ENCODE measurements at places on chromosomes 12 and 14. TPM values are rescaled to one million over a fixed set of nuclear protein-coding genes. Genes with fewer than 3 reads are reported as not detected.

- H3K4me1 ChIP-seq: peaks cover 6% of the 10 kb centered on the region
- no peak overlapping the region for H3K27ac ChIP-seq
- H3K4me3 ChIP-seq: no peak overlapping the region
These were observed 46.1 kb upstream of the PTPRO start for GRCh38 chr12:15276088-15276698.

GRCh38 chr12:27561535-27562350 lies 37.7 kb downstream of the PPFIBP1 start:
- H3K27me3 ChIP-seq: no peaks in the 10 kb centered on the region
- H3K4me3 ChIP-seq: no peak overlapping the region
- peak overlapping the region; percentile 7 for H3K27ac ChIP-seq
- DNase-seq: no peak

GRCh38 chr12:22242726-22243125 lies 91.8 kb downstream of the ST8SIA1 start:
- peaks cover 33% of the 10 kb centered on the region for H3K4me1 ChIP-seq
- H3K36me3 ChIP-seq: peaks cover 40% of the 10 kb centered on the region
- DNase-seq: no peak
- H3K27ac ChIP-seq: no peak overlapping the region
- no peak overlapping the region for H3K4me3 ChIP-seq

GRCh38 chr12:46521145-46521544 lies 148.6 kb upstream of the SLC38A2 start:
- H3K27me3 ChIP-seq: no peaks in the 10 kb centered on the region
- H3K4me3 ChIP-seq: no peak overlapping the region
- no peak overlapping the region for H3K27ac ChIP-seq
- H3K36me3 ChIP-seq: no peaks in the 10 kb centered on the region
- H3K4me1 ChIP-seq: peaks cover 20% of the 10 kb centered on the region

DNA sequence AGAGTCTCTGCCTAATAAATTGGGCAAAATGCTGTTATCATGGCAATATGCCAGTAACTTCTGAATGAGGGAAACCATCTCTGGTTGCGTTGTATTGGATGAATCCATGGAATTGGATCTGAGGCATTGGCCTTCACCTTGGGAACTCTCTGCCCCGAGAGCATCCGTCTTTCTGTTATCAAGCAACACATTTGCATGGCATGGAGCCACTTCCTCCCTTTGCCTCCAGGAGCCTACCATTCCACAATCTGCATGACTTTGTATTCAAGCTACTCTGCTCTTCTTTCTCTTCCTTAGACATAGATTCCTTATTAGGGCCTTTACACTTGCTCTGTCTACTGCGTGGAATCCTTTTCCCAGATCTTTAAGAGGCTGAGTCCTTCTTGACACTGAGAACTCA lies 57.2 kb downstream of the RIC8B start:
- H3K27ac ChIP-seq: no peak overlapping the region
- no peak overlapping the region for H3K4me3 ChIP-seq
- no peak for DNase-seq
- no peaks in the 10 kb centered on the region for H3K27me3 ChIP-seq

DNA sequence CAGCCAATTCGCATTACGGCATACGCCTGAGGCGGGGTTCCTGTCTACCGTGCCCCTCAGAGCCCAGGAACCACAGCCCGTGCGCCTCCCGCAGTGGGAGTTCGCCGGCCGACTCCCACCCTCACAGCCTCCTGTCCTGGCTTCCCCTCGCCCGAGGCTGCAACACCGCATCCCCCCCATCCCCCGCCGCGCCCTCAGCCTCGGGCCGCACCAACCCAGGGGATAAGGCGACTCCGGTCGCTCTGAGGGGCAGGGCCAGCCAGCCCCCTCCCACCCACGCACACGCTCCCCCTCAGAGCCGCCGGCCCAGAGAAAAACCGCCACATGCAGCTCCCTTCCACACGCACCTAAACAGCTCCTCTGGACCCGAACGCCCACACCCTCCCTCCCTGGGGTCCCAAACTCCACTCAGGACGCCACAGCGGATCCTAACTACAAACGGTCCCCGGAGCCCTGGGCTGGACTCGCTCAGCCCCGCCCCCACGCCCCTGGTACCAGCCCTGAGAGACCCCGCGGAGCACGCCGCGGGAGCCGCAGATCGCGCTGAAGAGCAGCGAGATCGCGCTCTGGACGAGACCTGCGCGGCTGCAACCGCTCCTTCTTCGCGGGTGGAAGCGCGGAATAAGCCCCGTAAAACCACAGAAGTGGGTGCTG lies at the start of gene C14orf39:
TSS of gene C14orf39 (minus strand) at position 466 of the 654 bp plus-strand sequence. CDS start 985 bp downstream, outside the sequence.
- peaks cover 5% of the 10 kb centered on the region for H3K4me1 ChIP-seq
- H3K4me3 ChIP-seq: peak within 1 kb of the TSS; percentile 84
- H3K27ac ChIP-seq: peak within 1 kb of the TSS; percentile 78
- H3K36me3 ChIP-seq: peaks cover under 1% of the 10 kb centered on the region
- peaks cover 21% of the 10 kb centered on the region for H3K27me3 ChIP-seq
- DNase-seq: peak; percentile 45

GRCh38 chr14:24280797-24281460 lies 9.5 kb upstream of the RABGGTA start:
- no peaks in the 10 kb centered on the region for H3K27me3 ChIP-seq
- H3K36me3 ChIP-seq: no peaks in the 10 kb centered on the region
- no peak overlapping the region for H3K27ac ChIP-seq
- no peaks in the 10 kb centered on the region for H3K4me1 ChIP-seq
- DNase-seq: no peak
- no peak overlapping the region for H3K4me3 ChIP-seq

GRCh38 chr12:128619263-128619662 lies 204.5 kb downstream of the SLC15A4 start:
- H3K36me3 ChIP-seq: no peaks in the 10 kb centered on the region
- no peak overlapping the region for H3K27ac ChIP-seq
- no peak for DNase-seq

DNA sequence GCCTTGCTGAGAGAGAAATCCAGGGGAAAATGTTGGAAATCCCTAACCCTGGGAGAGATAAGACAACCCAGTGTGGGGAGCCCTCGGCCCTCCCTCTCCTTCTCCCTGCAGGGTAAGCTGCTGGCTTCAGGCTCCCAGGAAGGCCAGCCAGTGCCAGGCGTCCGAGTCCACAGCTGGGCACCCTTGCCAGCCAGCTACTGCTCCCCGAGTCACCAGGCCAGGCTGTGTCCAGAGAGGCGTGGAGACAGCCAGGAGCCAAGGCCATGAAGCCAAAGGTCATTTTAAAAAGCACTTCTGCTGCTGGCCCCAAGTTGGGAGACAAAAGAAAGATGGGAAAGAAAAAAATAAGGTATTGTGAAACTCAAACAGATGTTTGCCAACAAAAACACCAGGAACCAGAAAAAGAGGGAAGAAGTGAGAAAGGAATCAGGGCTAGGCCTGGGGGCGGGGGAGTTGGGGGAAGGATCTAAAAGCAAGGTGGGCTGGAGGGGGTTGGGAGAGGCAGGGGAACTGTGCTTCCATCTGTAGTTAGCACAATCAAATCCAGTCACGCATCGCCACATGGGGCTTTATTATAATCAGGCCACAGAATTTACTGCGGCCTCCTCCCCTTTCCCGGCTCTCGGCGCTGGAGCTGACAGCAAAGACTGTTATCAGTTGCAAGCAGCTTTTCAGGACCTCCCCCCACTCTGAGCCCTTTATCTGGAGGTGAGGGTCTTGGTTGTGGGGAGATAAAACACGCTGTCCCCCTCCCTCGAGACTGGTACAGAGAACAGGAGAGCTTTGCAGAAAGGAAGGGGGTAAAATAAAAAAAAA lies 33.5 kb downstream of the RBM19 start:
- H3K27ac ChIP-seq: peak overlapping the region; percentile 99
- no peaks in the 10 kb centered on the region for H3K27me3 ChIP-seq
- peaks cover 5% of the 10 kb centered on the region for H3K36me3 ChIP-seq
- peaks cover 22% of the 10 kb centered on the region for H3K4me1 ChIP-seq
- H3K4me3 ChIP-seq: no peak overlapping the region
- DNase-seq: peak; percentile 8

DNA sequence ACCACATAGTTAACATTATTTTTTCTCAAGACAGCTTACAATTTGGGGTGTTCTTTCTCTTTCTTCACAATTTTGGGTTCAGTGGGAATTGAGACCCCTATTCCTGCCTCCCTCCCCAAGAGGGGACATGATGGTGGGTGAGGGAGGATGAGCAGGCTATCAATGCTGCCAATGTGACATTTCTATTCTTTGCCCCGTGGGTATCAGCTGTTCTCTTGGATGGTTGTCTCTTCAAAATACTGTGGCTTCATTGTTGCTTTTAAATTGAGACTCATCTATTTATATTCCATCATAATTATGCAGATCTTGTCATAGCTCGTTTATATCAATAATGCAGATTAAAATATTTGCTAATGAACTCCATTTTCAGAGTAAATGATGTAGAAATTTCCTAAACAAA lies 56.5 kb upstream of the ANO4 start:
- H3K27ac ChIP-seq: no peak overlapping the region
- no peaks in the 10 kb centered on the region for H3K4me1 ChIP-seq
- peaks cover 19% of the 10 kb centered on the region for H3K27me3 ChIP-seq

GRCh38 chr14:56002342-56002741 lies 115.9 kb upstream of the PELI2 start:
- H3K36me3 ChIP-seq: peaks cover 4% of the 10 kb centered on the region
- H3K27me3 ChIP-seq: no peaks in the 10 kb centered on the region
- H3K4me1 ChIP-seq: peaks cover 30% of the 10 kb centered on the region
- no peak overlapping the region for H3K27ac ChIP-seq

- peaks cover 2% of the 10 kb centered on the region for H3K36me3 ChIP-seq
- DNase-seq: no peak
- H3K27ac ChIP-seq: no peak overlapping the region
- no peaks in the 10 kb centered on the region for H3K27me3 ChIP-seq
These were observed 91.9 kb downstream of the LGMN start for GRCh38 chr14:92656306-92657081.

DNA sequence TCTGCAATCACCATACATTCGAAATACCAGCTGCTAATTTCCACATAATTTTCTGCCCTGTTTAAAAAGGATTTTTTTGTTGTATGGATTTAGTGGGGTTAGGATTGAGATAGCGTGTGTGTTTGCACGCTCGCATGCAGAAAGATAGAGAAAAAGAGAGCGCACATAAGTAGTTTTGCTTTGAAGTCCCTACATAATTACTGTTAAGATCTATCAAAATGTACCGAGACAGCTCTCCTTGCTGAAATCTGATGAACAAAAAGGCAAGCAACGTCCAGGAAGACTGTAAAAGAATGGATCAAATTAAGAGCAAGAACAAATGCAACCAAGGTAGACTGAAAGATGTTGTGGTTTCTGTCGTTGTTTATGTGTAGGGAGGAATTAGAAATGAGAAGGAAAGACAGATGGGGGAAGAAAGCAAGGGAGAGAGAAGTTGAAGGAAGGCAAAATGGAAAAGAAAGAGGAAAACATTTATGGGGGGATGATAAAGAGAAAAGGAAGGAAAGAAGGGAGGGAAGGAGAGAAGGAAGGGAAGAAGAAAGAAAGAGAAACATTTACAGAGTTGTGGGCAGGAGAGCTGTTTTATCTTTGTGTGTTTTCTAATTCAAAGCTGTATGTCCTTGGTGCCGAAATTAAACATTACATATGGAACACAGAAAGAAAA lies 522.3 kb downstream of the MED13L start:
- H3K4me3 ChIP-seq: no peak overlapping the region
- no peaks in the 10 kb centered on the region for H3K36me3 ChIP-seq
- no peaks in the 10 kb centered on the region for H3K4me1 ChIP-seq
- H3K27ac ChIP-seq: no peak overlapping the region

GRCh38 chr14:49972131-49972671 lies 79.3 kb downstream of the ARF6 start:
- H3K4me3 ChIP-seq: no peak overlapping the region
- peak overlapping the region; percentile 21 for H3K27ac ChIP-seq
- no peaks in the 10 kb centered on the region for H3K27me3 ChIP-seq
- peaks cover 19% of the 10 kb centered on the region for H3K4me1 ChIP-seq

DNA sequence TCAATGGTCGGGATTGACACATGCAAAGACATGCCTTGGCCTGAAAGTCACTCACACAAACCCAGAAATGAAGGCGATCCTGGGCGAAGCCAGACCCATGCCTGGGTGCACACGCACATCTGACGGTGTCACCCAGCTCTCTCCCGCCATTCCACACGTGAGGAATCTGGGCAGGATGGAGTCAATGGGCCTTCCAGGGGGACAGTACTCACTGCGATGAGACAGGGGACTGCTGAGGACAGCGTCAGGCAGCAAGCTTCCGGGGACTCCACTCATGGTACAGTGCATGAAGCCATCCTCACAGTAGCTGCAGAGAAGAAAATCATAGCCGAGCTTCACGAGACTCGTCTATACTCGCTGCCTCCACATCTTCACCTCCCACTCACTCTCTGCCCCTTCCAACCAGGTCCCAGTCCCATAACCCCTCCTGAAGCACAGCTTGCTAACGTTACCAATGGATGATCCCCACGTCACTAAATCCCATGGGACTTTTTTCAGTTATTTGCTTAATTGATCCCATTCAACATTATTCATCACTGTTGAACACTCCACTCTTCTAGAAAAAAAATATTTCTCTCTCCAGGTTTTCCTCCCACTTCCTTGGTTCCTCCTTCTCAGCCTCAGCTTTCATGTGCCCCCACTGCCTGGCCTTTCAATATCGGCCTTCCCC lies 77.8 kb downstream of the VWF start:
- no peak overlapping the region for H3K4me3 ChIP-seq
- no peak overlapping the region for H3K27ac ChIP-seq
- DNase-seq: no peak
- peaks cover 5% of the 10 kb centered on the region for H3K4me1 ChIP-seq
- peaks cover 5% of the 10 kb centered on the region for H3K27me3 ChIP-seq

- peaks cover 26% of the 10 kb centered on the region for H3K36me3 ChIP-seq
- H3K27ac ChIP-seq: peak within 1 kb of the TSS; percentile 98
- H3K4me1 ChIP-seq: peaks cover 40% of the 10 kb centered on the region
- H3K4me3 ChIP-seq: peak within 1 kb of the TSS; percentile 96
- no peaks in the 10 kb centered on the region for H3K27me3 ChIP-seq
These were observed at the start of gene TM9SF1 for GRCh38 chr14:24195186-24196070. TM9SF1 (minus strand) TSS chr14:24195441; CDS start chr14:24195019, 422 bp downstream.

DNA sequence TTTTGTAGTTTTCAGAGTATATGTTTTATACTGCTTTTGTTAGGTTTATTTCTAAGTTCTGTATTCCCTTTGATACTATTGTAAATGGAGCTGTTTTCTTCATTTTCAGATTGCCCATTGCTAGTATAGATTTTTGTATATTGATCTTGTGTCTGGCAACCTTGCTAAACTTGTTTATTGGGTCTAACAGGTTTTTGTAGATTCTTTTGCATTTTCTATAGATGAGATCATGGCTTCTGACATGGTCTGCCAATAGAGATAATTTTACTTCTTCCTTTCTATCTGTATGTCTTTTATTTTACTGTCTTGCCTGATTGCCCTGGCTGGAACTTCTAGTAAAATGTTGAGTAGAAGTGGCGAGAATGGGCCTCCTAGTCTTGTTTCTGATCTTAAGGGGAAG lies 40.3 kb downstream of the ANKRD9 start:
- H3K27ac ChIP-seq: no peak overlapping the region
- DNase-seq: no peak
- no peaks in the 10 kb centered on the region for H3K27me3 ChIP-seq
- H3K4me1 ChIP-seq: no peaks in the 10 kb centered on the region
- no peak overlapping the region for H3K4me3 ChIP-seq

- H3K4me1 ChIP-seq: peaks cover 5% of the 10 kb centered on the region
- DNase-seq: no peak
- H3K27ac ChIP-seq: no peak overlapping the region
These were observed 22.5 kb downstream of the PLEKHH1 start for GRCh38 chr14:67555518-67556090.

- DNase-seq: no peak
- H3K27ac ChIP-seq: peak overlapping the region; percentile 27
- no peaks in the 10 kb centered on the region for H3K27me3 ChIP-seq
- peaks cover 34% of the 10 kb centered on the region for H3K4me1 ChIP-seq
These were observed 21.5 kb downstream of the RIN3 start for GRCh38 chr14:92534932-92535643.

Gene ORMDL2
- total RNA-seq: 32.6 TPM

Gene ST8SIA1
- total RNA-seq: 64.7 TPM

Gene RERGL
- total RNA-seq: not detected

Gene RDH12
- not detected for total RNA-seq

Gene KRT1
- total RNA-seq: not detected

Gene DDN
- total RNA-seq: 0.64 TPM

Gene CCDC197
- total RNA-seq: not detected

Gene OASL
- not detected for total RNA-seq

Gene LALBA
- total RNA-seq: not detected

Gene TAS2R30
- 1.4 TPM for total RNA-seq
